ENCODE measurements at places on chromosomes 5 and 9. TPM values are rescaled to one million over a fixed set of nuclear protein-coding genes. Genes with fewer than 3 reads are reported as not detected.

- DNase-seq = no peak
Observed at GRCh38 chr9:114371343-114371944, 16.3 kb downstream of the AKNA start.

DNA sequence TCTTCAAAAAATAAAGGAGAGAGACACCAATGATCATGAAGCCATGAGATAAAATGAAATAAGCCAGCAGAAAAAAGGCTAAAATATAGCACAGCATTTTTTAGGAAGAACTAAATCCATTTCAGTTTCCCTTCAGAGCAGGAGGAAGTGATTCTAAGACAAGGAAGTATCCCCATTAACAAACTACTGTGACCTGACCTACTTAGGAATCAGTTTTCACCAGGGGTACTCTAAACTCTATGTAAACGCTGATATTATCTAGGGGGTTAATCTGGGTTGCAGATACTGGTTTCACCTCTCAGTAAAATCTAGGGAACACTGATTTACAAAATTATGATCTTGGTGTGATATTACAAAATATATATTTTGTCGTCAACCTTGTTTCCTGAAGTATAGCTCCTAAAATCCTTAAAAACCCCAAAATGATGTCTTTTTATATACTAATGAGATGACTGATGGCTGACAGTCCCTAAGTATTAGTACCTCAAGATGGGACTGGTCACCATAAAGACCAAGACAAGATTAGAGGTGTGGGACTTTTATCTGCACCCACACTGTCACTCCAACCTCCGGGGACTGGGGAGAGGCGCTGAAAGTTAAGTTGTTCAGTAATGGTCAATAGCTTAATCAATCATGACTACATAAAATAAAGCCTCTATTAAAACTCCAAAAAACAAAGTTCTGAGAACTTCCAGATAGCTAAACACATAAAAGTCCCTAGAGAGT is 2.9 kb upstream of the FNBP1 start:
- no peak for DNase-seq

DNA sequence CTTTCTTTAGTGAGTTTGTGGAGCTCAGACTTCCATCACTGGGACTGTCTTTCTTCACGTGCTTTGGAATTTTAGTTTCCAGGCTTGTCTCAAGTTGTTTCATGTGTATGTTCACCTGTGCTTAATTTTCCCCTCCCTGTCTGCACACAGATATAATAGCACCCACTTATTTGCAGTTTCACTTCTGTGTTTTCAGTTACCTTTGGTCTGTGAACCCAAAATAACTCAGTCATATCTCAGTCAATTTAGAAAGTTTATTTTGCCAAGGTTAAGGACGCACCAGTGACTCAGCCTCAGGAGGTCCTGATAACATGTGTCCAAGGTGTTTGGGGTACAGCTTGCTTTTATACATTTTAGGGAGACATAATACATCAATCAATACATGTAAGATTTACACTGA is 330.4 kb downstream of the ICE1 start:
- no peak for DNase-seq

- no peak for DNase-seq
Observed at GRCh38 chr5:64707191-64707590, 16.9 kb downstream of the SHISAL2B start.

- DNase-seq = peak; percentile 85
Observed at GRCh38 chr9:21813575-21814473, 11.4 kb downstream of the MTAP start.

GRCh38 chr9:123527981-123528380 is 172.0 kb downstream of the CRB2 start:
- no peak for DNase-seq

GRCh38 chr5:97121848-97122247 is 20.6 kb downstream of the LIX1 start:
- no peak for DNase-seq

DNA sequence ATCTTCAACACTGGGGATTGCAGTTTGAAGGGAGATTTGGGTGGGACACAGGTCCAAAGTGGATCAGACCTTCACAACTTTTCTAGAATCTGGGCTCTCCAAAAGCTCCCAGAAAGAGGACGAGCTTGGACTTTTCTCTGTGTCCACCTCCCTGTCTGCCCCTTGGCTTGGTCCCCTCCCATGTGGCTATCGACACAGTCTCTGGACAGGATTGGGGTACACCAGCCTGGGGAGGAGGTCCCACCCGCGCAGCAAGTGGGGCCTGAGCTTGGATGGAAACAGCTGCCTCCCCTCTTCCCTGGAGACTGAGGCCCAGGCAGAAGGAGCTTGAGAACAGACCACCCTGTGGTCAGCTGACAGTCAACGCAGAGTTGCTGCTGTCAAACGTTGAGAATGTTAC is 84.6 kb upstream of the FCN1 start:
- no peak for DNase-seq

- no peak for DNase-seq
Observed at GRCh38 chr5:77210091-77210963, at the start of gene PDE8B. Gene PDE8B (plus strand): TSS chr5:77210680. CDS start chr5:77210926, 246 bp downstream.

Gene FAM78A
- polyA plus RNA-seq = 0.65 TPM

Gene SPAAR
- polyA plus RNA-seq = not detected

Gene PCDHB9
- 0.11 TPM for polyA plus RNA-seq

Gene FSTL4
- 0.90 TPM for polyA plus RNA-seq

Gene GFI1B
- polyA plus RNA-seq = not detected

Gene INSYN2B
- 0.46 TPM for polyA plus RNA-seq

Gene LOX
- 0.36 TPM for polyA plus RNA-seq
